ENCODE measurements at places on chromosomes 1 and 21.

- no peak for DNase-seq
Observed at GRCh38 chr1:207853372-207853757, 57.6 kb downstream of the CD34 start.

GRCh38 chr1:187516874-187517273 is 688.1 kb downstream of the PLA2G4A start:
- DNase-seq: no peak

- DNase-seq: no peak
Observed at GRCh38 chr1:190429932-190430331, 47.7 kb downstream of the BRINP3 start.

- DNase-seq: no peak
Observed at GRCh38 chr1:60898987-60899386, 183.4 kb upstream of the NFIA start.

DNA sequence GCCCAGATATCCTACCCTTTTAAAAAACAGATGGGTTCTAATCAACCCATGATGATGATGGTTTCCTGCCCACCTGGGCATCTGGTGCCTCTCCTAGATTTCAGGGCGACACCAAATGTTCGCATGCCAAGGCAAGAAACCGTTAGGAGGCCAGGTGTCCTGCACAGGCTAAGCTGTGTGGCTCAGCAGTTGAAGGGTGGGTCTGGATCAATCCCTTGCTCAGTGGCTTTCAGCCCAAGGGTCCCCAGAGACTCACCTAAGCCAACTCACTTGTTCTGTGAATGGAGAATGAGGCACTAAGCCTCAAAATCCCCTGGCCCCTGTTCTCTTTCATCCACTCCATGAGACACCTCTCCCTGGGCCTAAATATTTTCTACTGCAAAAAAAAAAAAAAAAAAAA is 169.1 kb upstream of the EDN2 start:
- no peak for DNase-seq

DNA sequence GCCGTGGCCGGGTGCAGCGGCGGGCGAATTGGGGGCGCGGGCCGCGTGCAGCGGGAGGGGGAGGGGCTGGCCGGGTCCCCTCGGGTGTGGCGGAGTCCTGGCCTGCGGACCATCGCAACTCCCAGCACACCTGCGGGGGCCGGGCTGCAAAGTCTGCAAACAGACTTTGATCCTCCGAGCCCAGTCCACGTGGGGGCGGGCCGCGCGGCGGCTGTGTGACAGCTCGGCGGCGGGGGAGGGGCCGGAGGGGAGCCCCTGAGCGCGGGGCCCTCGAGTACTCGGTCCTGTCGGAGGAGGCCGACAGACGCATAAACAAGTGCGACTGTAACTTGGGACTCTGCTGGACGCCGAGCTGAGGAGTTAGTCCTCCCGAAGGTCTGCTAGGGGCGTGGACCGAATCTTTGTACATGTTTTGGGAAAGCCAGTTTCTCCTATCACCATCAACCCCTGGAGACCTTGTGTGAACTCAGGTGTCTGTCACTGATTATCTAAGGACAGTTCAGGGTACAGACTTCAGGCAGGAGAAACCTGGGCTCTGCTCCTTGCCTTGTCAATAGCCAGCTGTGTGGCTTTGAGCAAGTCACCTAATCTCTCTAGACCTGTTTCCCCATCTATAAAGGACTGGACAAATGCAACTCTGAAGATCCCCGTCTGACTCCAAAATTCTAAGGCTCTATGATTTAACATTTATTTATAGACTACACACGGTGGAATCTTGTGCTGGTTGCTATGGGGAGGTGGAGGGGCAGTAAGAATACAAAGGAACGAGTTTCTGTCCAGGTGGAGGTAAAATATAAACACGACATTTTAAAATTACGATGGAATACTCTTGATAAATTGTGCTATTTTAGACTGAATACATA is 710 bp upstream of the SLC30A1 start:
- DNase-seq: peak; percentile 45

GRCh38 chr1:222865718-222866117 is 50.9 kb downstream of the DISP1 start:
- no peak for DNase-seq

- no peak for DNase-seq
Observed at GRCh38 chr1:225887030-225887314, 2.0 kb downstream of the LEFTY1 start.

DNA sequence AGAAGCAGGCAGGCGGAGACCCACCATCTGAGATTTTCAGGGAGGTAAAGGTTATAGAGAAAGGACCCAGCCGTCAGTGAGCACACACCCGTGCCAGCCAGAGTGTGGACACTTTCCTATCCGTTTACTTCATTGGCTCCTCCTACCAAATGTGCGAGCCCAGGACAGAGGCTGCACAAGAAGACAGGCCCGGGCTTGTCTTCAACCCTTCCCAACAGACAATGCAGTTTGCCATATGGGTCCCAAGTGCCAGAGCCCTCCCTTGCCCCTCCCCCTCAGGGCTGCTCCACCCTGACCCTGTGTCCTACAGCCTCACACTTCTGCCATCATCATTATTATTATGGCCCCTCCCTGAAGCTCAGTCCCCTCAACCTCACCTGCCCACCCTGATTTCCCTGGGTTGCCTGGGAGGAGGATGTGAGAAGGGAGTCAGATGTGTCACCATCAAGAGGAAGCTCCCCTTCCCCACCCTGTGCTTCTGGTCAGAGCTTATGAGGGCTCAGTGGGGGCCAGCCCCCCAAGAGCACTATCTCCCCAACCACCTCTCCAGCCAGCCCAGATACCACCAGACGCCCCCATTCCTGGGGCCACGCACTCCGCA is 9.4 kb downstream of the LAPTM5 start:
- DNase-seq: peak; percentile 94

DNA sequence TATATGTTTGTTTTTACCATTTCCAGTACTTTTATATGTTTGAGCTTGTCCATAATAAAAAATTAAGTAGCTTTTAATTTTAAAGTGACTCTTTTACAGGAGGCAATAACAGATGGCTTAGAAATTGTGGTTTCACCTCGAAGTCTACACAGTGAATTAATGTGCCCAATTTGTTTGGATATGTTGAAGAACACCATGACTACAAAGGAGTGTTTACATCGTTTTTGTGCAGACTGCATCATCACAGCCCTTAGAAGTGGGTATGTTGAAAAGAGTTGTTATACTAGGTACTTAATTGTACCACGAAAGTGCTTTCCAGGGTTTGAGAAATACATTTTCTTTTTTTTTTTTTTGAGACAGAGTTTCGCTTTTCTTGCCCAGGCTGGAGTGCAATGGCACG is 46.1 kb downstream of the RNF2 start:
- DNase-seq: no peak

GRCh38 chr1:199862047-199862446 is 165.5 kb upstream of the NR5A2 start:
- DNase-seq: no peak

DNA sequence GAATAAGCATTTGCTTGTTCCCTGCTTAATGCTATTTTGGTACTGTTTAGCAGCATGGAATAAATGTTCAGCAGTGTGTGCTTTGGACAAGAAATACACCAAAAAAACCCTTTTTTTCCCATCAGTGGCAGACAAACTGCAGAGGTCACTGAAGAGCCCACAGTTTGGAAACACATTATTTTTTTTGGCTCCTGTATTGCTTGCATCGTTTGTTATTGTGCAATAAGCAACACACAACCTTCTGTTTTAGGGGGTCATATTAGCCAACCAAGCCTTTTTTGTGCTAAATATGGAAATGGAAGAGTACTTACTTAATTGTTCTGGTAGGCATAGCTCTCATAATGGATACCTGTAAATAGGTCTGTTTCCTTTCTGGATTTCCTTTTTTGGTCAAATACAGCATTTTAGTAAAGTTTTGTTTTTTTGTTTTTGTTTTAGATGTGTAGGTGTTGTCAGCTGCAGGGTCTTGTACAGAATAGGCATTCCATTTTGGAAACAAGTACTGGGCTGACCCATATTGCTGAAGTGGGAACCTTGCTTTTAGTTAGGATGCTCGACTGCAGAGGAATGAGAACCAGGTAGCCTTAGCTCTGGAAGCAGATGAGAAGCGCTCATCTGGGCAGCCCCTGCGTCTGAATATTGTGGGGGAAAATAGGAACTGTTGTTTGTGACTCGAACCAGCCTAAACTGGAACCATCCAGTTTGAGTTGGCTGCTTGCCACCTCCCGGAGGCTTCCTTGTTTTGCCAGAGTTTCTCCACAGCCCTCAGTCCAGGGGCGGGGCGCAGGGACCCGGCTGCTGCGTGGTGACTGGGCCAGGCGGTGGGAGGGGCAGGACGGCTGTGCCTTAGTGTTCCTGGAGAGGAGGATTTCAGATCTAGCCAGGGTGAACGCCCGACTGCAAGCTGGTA is 38.4 kb downstream of the SPEN start:
- DNase-seq: peak; percentile 64

- DNase-seq: no peak
Observed at GRCh38 chr1:75136921-75137641, 2.9 kb downstream of the LHX8 start.

GRCh38 chr1:231665101-231665500 is 38.5 kb downstream of the DISC1 start:
- DNase-seq: no peak

- DNase-seq: no peak
Observed at GRCh38 chr21:34801519-34802132, 132.8 kb downstream of the CLIC6 start.

DNA sequence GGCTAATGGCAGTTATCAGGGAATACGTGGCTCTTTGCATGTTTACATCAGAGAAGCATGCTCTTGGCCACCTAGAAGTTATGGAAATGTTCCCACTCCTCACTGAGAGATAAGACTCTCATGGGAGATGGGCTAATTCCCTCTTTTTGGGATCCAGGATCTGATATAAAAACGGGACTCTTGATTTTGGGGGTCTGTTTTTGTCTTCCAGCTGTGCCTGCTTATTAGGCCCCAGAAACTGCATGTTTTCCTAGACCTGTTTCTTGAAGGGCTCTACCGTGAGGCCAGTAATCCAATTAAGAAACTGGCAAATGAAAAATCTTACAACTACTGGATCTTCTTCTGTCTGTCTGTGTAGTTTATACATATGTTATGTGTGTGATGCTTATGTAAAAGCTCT is 47.0 kb upstream of the PTCH2 start:
- DNase-seq: no peak

GRCh38 chr1:6588128-6588892 is 8.5 kb downstream of the ZBTB48 start:
- no peak for DNase-seq

GRCh38 chr21:29376556-29376955 is 77.8 kb downstream of the BACH1 start:
- no peak for DNase-seq

DNA sequence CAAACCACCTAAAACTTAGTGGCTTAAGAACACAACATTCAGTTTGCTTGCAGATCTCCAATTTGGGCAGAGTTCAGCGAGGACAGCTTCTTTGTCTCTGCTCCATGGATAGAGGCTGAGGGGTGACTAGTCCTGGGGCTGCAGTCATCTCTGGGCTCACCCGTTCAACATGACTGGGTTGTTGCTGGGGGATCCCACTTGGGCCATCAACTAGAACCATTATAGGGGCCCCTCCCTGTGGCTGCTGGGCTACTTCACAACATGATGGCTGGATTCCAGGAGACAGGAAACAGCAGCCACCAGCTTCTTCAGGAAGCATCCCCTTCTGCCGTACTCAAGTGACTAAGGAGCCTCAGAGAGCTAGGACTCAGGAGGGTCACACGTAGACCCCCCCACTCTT is 140.9 kb downstream of the RHOU start:
- DNase-seq: no peak

GRCh38 chr1:108597041-108597440 is 37.1 kb downstream of the EEIG2 start:
- no peak for DNase-seq

DNA sequence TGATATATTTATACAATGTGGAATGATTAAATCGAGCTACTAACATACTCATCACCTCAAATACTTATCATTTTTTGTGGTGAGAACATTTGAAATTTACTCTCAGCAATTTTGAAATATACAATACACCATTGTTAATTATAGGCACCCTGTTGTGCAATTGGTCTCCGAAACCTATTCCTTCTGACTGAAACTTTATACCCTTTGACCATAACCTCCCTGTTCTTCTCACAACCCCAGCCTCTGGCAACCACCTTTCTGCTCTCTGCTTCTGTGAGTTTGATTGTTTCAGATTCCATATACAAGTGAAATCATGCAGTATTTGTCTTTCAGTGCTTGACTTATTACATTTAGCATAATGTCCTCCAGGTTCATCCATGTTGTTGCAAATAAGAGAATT is 49.5 kb downstream of the SETD4 start:
- no peak for DNase-seq

- no peak for DNase-seq
Observed at GRCh38 chr1:231682779-231683178, 56.2 kb downstream of the DISC1 start.

- DNase-seq: no peak
Observed at GRCh38 chr1:60461925-60462595, 388.5 kb upstream of the C1orf87 start.

DNA sequence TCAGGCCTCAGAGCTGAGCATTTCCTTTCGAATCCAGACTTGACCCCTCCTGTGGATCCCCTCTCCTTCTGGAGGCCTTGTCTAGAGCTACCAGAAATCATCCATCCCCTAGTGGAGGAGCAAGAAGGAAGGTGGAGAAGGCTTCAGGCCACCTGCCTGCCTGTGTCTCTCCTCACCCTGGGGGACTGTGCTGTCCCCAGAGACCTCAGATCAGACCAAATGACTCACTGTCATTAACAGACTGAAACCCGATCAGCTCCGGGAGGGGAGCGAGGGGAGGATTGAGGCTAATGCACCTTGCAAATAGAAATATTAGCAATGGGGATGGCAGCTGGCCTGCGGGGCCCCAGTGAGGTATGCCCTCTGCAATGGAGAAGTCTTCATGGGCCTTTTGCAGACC is 2.1 kb downstream of the MYBPH start:
- DNase-seq: no peak

DNA sequence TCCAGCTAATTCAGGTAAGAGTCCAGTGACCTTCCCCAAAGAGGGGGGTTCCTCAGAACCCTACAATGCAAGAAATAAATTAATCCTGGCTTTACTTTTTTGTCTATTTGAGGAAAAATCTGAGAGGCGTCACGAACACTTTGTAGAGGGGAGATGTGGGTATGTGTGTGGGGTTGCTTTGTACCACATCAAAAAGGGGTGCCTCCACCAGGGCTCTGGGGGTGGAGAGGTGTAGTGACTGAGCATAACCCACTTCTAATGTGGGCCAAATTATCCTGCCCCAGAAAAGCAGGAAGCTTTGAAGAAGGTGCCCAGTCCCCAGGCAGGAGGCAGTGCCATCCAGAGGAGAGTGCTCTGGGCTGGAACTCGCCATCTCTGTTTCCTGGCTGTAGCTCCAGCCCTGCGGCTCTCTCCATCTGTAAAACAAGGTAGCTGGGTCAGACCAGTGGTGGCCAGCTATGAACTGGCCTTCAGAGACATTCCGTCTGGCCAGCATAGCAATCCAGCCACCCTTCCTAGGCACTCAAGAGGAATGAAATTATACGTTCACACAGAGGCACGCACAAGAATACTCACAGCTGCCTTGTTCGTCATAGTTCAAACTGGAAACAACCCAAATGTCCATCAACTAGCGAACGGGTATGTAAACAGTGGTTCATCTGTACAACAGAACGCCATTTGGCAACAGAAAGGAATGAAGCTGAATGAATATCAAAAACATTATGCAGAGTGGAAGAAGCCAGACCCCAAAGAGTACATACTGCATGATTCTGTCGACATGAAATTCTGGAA is 45.4 kb upstream of the TNFRSF1B start:
- no peak for DNase-seq
